ENCODE measurements at places on chromosomes 2 and 18. TPM values are rescaled to one million over a fixed set of nuclear protein-coding genes. Genes with fewer than 3 reads are reported as not detected.

CFAP221 gene
- total RNA-seq = 26.3 TPM

MEP1B gene
- not detected for total RNA-seq

SFTPB gene
- total RNA-seq = 14,872 TPM

KCNIP3 gene
- 3.0 TPM for total RNA-seq

CYTIP gene
- 34.7 TPM for total RNA-seq

SLC11A1 gene
- 302 TPM for total RNA-seq

HADHB gene
- 105 TPM for total RNA-seq

DNA sequence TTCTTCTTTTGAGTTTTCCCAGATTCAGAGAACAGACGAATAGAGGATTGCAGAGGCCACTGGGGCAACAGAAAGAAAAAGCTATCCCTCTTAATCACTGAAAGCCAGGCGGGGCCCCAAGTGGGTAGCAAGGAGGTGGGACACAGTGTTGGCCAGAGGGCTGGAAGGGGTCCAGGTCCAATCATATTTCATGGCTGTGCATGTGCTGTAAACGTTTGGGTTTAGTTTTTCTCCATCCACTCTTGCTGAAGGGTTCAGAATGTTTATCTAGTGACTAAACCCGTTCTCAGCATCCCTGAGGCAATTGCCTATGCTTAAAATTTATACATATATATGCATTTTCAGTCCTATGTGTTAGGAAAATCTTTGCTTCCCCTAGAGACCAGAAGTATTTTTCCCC, 99.4 kb upstream of the EPHA4 start:
- no peaks in the 10 kb centered on the region for H3K27me3 ChIP-seq
- H3K36me3 ChIP-seq = no peaks in the 10 kb centered on the region
- H3K27ac ChIP-seq = no peak overlapping the region

GRCh38 chr2:101985101-101985792, 6.5 kb upstream of the IL1R2 start:
- H3K27me3 ChIP-seq = no peaks in the 10 kb centered on the region
- DNase-seq = no peak
- H3K4me3 ChIP-seq = no peak overlapping the region
- H3K27ac ChIP-seq = no peak overlapping the region
- no peaks in the 10 kb centered on the region for H3K36me3 ChIP-seq

GRCh38 chr2:238238766-238239542, 884 bp downstream of the HES6 start:
- no peak overlapping the region for H3K27ac ChIP-seq
- peaks cover 8% of the 10 kb centered on the region for H3K27me3 ChIP-seq
- peaks cover 8% of the 10 kb centered on the region for H3K4me1 ChIP-seq
- peak; percentile 70 for DNase-seq
- peak overlapping the region; percentile 61 for H3K4me3 ChIP-seq

DNA sequence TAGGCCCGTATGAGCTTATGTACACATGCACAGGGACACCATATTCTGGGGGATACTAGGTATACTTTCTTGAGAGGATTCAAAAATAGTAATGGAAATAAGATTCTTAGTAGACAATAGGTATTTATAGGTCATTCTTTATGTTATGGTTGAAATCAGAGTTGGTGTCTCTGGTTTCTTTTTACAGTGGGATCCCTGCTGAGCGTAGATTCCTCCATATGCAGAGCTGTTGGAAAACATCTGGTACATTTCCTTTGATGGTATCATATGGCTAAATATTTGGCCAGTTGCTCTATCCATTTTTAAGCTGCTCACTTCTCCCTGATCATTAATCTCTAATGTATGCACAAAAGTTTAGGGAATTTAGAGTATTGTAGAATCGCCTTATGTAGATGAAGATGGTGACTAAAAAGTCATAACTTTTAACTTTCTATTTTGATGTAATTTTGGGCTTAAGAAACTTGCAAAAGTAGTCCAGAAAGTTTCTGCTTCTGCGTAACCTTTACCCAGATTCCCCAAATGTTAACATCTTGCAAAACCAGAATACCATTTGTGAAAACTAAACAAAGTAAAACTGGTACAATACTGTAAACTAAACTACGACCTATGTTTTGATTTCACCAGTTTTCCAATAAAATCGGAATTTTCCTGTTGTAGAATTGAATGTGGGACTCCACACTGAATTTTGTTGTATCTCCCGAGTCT, 5.4 kb downstream of the ARHGAP28 start:
- no peaks in the 10 kb centered on the region for H3K27me3 ChIP-seq
- DNase-seq = no peak
- H3K36me3 ChIP-seq = no peaks in the 10 kb centered on the region
- peak overlapping the region; percentile 37 for H3K27ac ChIP-seq
- H3K4me3 ChIP-seq = no peak overlapping the region

DNA sequence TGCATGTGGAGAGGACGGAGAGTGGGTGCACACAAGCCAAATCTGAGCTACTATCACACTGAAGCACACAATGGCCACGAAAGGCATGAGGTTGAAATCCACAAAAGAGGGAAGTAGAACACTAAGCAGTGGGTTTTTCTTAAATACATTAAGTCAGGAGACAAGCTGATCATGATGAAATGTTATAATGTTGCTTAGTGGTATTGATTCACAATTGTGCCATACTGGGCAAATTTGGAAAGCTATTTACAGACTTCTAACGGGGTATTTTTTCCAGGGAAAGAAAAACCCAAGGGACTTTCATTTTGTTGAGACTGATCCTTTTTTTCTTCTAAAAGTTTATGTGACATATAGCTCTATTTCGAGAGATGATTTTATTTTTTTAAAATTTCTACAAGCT, 100.8 kb upstream of the CNGA3 start:
- DNase-seq = no peak
- H3K4me1 ChIP-seq = no peaks in the 10 kb centered on the region
- H3K27me3 ChIP-seq = no peaks in the 10 kb centered on the region
- H3K4me3 ChIP-seq = no peak overlapping the region

DNA sequence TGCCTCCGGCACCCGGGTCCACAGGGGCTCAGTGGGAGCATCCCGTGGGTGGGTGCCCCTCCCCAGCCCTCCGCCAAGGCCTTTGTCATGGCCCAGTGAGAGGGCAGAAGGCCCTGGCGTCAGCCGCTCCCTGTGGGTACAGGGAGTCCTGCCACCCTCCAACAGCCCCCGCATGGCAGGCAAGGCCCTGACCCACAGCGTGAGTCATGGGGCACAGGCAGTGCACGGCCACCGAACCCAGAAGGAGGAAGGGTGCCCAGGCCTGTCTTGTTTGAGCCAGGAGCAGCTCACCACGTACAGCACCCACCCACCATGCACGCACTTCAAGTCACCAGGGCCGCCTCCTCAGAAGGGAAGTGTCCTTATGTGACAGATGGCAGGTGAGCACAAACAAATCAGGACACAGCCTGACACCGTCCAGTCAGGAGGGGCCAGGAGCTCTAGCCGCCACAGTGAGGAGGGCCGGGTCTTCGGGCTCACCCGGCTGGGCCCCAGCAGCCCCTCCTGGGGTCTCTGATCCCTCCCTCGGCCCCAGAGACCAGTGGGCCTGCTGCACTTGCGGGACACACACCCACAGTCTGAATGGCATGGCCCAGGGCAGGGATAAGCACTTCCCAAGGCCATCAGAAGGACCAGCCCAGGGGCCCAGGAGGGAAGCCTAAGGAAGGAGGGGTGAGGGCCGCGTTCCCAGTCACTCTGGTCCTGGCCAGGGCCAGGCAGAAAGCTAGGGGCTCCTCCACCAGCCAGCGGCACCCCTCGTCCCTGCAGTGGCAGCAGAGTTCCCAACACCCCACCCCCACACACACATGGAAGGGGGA, 25.8 kb downstream of the BIN1 start:
- peak overlapping the region; percentile 31 for H3K4me3 ChIP-seq
- H3K27ac ChIP-seq = peak overlapping the region; percentile 66
- DNase-seq = peak; percentile 82
- H3K4me1 ChIP-seq = peaks cover 61% of the 10 kb centered on the region

DNA sequence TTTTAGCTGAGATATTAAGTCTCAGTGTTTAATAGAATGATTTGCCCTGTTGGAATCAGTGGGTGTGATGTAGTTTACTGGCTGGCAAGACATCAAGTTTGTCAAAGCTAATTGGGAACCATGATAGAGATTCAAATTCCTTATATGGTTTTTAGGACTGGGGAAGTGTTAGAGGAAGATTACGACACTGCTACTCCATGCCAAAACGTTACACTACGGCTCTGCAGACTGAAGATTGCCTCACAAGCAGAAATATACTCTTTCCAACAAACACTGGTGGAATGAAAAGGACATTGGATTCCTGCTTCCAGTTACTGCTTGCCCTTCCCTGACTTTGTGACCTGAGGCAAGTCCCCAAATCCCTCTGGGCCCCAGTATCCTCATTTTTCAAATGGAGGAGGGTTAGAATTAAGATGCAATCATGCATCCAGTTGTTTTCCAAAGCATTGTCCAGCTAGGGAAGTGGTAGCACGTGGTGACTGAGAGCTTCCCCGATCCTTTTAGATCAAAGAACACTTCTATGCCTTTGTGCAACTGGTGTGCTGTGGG, 147.6 kb downstream of the CDC42EP3 start:
- DNase-seq = no peak
- H3K4me3 ChIP-seq = no peak overlapping the region
- peaks cover 8% of the 10 kb centered on the region for H3K4me1 ChIP-seq
- H3K27ac ChIP-seq = no peak overlapping the region

GRCh38 chr2:8488001-8488738, 193.7 kb upstream of the ID2 start:
- no peaks in the 10 kb centered on the region for H3K27me3 ChIP-seq
- no peak for DNase-seq
- H3K4me3 ChIP-seq = peak overlapping the region; percentile 21
- peak overlapping the region; percentile 43 for H3K27ac ChIP-seq

GRCh38 chr18:61475931-61476330, 142.7 kb downstream of the CDH20 start:
- H3K27me3 ChIP-seq = no peaks in the 10 kb centered on the region
- H3K27ac ChIP-seq = no peak overlapping the region
- H3K4me3 ChIP-seq = no peak overlapping the region
- no peaks in the 10 kb centered on the region for H3K4me1 ChIP-seq

GRCh38 chr2:74292751-74293150, 50.5 kb downstream of the SLC4A5 start:
- H3K27ac ChIP-seq = peak overlapping the region; percentile 44
- no peak overlapping the region for H3K4me3 ChIP-seq
- H3K36me3 ChIP-seq = no peaks in the 10 kb centered on the region
- peaks cover 9% of the 10 kb centered on the region for H3K4me1 ChIP-seq
- H3K27me3 ChIP-seq = no peaks in the 10 kb centered on the region
- no peak for DNase-seq

- H3K27ac ChIP-seq = no peak overlapping the region
- DNase-seq = peak; percentile 69
- peak overlapping the region; percentile 56 for H3K4me3 ChIP-seq
- peaks cover 17% of the 10 kb centered on the region for H3K4me1 ChIP-seq
These were observed 430 bp upstream of the CELF4 start for GRCh38 chr18:37565977-37566478.

DNA sequence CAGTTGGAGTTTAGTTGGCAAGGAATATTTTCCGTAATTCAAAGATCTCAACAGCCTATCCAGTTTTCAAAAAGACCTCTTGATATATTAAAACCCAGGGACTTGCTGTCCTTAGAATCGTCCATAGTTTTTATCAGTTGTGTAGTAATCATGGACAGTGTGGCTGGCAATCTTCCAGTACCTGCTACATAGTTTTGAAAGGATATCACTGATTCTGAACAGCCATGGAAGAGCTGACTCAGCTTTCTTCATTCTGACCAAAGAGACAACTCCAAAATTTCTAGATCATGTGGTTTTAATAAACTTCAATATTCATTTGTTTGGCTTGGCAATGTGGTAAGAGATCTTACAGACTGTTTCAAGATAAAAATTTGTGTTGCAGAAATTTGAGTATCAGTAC, 616.7 kb downstream of the TDRD15 start:
- no peak overlapping the region for H3K4me3 ChIP-seq
- no peaks in the 10 kb centered on the region for H3K36me3 ChIP-seq
- no peak overlapping the region for H3K27ac ChIP-seq
- DNase-seq = no peak

GRCh38 chr2:85779641-85780315, 26.0 kb downstream of the ATOH8 start:
- no peak overlapping the region for H3K27ac ChIP-seq
- H3K4me3 ChIP-seq = no peak overlapping the region
- peaks cover 62% of the 10 kb centered on the region for H3K4me1 ChIP-seq
- H3K27me3 ChIP-seq = no peaks in the 10 kb centered on the region
- peak; percentile 73 for DNase-seq

DNA sequence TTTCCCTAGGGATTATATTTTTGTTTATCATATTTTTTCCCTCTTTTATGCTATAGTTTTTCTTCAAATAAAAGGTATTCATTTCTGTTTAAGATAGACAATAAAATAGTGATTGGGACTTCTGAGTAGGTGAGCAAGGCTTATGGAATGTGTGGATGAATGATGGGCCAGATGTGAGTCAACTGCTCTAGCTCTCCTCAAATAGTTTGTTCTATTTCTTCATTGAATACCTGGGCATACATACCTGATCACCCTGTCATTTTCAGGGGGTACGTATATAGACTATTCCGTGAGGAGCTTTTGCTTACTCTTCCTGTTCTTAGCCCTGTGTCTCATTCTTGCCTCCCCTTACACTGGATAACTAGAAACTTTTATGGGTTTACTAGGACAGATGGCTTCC, 41.9 kb downstream of the BABAM2 start:
- no peaks in the 10 kb centered on the region for H3K36me3 ChIP-seq
- H3K4me1 ChIP-seq = peaks cover 4% of the 10 kb centered on the region
- H3K27ac ChIP-seq = no peak overlapping the region

GRCh38 chr2:66697366-66697765, 262.4 kb downstream of the MEIS1 start:
- peak overlapping the region; percentile 62 for H3K27ac ChIP-seq
- no peak overlapping the region for H3K4me3 ChIP-seq
- H3K36me3 ChIP-seq = no peaks in the 10 kb centered on the region
- no peaks in the 10 kb centered on the region for H3K4me1 ChIP-seq
